Natural killer cell treated with Interleukin-12 subunit alpha and Interleukin-12 subunit beta and Interleukin-15 and Interleukin-18, amount 100 ng/mL, for 72 hours (primary cell): ENCODE measurements at places on chromosomes 5 and 9.

GRCh38 chr9:5375790-5376477, 36.3 kb upstream of the RLN1 start:
- DNase-seq, result no peak
- H3K4me3 ChIP-seq, result peak overlapping the region; percentile 5
- H3K36me3 ChIP-seq, result no peaks in the 10 kb centered on the region
- H3K4me1 ChIP-seq, result peaks cover 25% of the 10 kb centered on the region

DNA sequence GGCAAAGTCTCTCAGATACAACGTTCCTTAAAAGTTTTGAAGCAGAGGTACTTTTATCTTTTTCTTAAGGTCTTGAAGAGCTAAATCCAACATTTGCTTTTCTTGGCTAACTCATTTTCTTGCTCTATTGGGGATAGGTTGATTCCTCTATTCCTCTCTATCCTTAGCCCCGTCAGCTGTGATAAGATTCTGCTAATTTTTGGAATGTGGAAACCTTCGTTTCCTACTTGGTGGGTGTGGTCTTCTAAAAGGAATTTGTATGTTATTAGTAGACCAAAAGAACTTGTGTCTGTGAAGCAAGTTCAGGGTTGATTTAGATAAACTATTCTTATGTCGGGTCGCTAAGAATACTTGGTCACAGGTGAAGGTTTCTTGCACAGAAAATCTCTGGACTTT, 308.6 kb downstream of the ADAMTS6 start:
- no peaks in the 10 kb centered on the region for H3K36me3 ChIP-seq
- H3K4me3 ChIP-seq, result no peak overlapping the region
- no peak for DNase-seq
- peaks cover 5% of the 10 kb centered on the region for H3K4me1 ChIP-seq
- no peak overlapping the region for H3K27ac ChIP-seq
- H3K27me3 ChIP-seq, result peaks cover 11% of the 10 kb centered on the region

GRCh38 chr5:76083555-76084495, 642 bp downstream of the SV2C start:
- peaks cover 13% of the 10 kb centered on the region for H3K4me1 ChIP-seq
- no peak for DNase-seq
- H3K27me3 ChIP-seq, result peaks cover 56% of the 10 kb centered on the region
- no peaks in the 10 kb centered on the region for H3K36me3 ChIP-seq

- no peak for DNase-seq
- H3K27me3 ChIP-seq, result no peaks in the 10 kb centered on the region
Measured at GRCh38 chr9:92608909-92609445, 61.0 kb downstream of the IPPK start.

GRCh38 chr5:175895686-175896102, 24.3 kb downstream of the CPLX2 start:
- DNase-seq, result peak; percentile 58
- peak overlapping the region; percentile 24 for H3K27ac ChIP-seq
- peaks cover 7% of the 10 kb centered on the region for H3K27me3 ChIP-seq
- peak overlapping the region; percentile 59 for H3K4me3 ChIP-seq
- peaks cover 16% of the 10 kb centered on the region for H3K4me1 ChIP-seq
- H3K36me3 ChIP-seq, result no peaks in the 10 kb centered on the region

GRCh38 chr5:145385276-145385675, 449.9 kb downstream of the PRELID2 start:
- no peaks in the 10 kb centered on the region for H3K27me3 ChIP-seq
- H3K36me3 ChIP-seq, result peaks cover 4% of the 10 kb centered on the region
- no peaks in the 10 kb centered on the region for H3K4me1 ChIP-seq
- H3K4me3 ChIP-seq, result no peak overlapping the region
- H3K27ac ChIP-seq, result no peak overlapping the region
- no peak for DNase-seq
